ENCODE measurements at places on chromosomes 5 and 9.

- no peak for DNase-seq
Measured at GRCh38 chr5:156595132-156595787, 254.8 kb upstream of the PPP1R2B start.

GRCh38 chr5:150781706-150782614 lies 3.4 kb downstream of the SMIM3 start:
- DNase-seq: peak; percentile 95

GRCh38 chr5:1180841-1181271 lies 20.5 kb upstream of the SLC6A19 start:
- no peak for DNase-seq

DNA sequence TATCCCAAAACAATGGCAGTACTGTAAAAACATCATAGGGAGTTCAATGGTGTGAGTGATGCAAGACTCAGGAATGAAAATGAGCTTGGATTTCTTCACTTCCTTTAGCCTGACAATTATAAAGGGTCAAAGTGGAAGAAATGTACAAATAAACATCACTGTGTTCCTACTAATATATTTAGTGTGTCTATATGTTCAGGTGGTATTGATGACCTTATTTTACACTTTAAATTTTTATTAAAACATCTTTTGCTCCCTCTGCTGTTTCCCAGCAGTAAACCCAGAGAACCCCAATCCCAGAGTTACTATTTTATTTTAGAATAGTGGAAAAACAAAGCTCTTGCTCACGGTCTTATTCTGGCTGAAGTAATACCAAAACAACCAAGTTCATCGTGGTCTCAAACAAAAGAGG lies 2.0 kb downstream of the LOX start:
- peak; percentile 54 for DNase-seq

- DNase-seq: no peak
Measured at GRCh38 chr9:30522486-30522885, 1862.0 kb upstream of the ACO1 start.

GRCh38 chr9:133252301-133253020 lies 22.5 kb downstream of the ABO start:
- no peak for DNase-seq

- no peak for DNase-seq
Measured at GRCh38 chr5:16500024-16500423, 34.4 kb upstream of the ZNF622 start.

DNA sequence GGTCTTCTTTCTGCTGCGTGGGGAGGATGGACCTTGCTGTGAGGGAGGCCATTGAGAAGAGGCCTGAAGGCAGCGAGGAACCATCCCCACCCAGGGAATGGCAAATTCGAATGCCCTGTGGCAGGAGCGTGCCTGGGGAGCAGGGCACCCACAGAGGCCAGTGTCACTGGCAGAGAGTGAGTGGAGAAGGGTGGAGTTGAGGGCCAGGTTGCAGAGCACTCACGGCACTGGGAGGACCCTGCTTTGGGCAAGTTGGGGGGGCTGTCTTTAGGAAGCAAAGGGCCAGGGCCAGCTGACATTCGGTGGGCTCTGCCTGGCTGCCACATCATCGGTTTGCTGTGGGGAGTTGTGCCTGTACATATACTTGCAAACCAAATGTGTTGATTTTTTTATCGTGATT lies 47.2 kb downstream of the SYK start:
- no peak for DNase-seq

DNA sequence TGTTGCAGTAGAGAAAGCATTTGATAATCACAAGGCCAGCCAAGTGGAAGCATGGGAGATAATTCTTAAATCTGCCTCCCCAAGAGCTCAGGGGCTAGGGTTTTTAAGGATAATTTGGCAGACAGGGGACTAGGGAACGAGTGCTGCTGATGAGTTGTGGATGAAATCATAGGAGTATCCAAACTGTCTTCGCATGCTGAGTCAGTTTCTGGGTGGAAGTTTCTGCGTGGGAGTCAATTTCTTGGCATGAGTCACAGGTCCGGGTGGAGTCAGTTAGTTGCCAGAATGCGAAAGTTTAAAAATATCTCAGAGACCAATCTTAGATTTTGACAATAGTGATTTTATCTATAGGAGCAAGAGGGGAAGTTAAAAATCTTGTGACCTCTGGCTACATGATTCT lies 112.6 kb downstream of the TMC1 start:
- DNase-seq: peak; percentile 65

DNA sequence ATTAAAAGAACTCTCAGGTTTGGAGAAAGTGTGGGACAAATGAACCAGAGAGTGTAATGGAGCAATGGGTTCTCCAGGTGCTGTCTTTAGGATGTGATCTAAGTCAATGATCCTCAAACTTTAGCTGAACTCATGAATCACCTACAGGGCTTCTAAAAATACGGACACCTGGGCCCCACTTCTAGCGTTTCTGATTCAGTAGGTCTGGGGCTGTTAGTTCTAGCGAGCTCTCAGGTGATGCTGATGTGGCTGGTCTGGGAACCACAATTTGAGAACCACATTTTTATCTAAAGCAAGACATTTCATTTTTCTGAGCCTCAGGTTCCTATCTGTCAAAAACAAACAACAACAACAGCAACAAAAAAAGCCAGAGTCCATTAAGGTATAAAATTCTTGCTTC lies 35.1 kb upstream of the PCA3 start:
- DNase-seq: no peak

- DNase-seq: peak; percentile 76
Measured at GRCh38 chr9:113650207-113651131, 186.9 kb downstream of the RGS3 start.

GRCh38 chr9:121372239-121373010 lies 2.4 kb upstream of the STOM start:
- no peak for DNase-seq

- DNase-seq: peak; percentile 41
Measured at GRCh38 chr5:94181895-94182294, 436.5 kb downstream of the KIAA0825 start.

DNA sequence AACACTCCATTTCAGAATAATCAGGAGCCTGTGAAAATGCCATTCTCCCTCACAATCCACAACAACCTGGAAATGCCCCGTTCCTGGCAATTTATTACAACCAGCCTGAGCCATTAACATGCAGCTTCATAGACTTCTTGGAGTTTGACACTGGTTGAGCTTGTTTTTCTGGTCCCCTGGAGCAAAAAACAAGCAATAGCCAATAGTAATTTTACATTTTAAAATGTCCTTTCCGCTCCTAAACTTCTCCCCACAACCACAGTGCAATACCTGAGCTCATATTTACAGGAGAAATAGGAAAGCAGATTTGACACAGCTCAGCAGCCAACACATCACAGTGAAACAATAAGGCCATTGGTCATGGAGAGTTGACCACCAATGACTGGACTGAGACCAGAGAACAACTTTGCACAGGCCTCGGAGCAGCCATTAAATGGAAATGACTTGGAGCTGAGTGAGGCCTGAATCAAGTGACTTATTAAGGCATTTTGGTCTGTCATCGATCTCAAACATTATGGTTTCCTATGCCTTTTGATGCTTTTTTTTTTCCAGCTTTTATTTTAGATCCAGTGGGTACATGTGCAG lies 73.0 kb downstream of the ENC1 start:
- no peak for DNase-seq

GRCh38 chr5:150465927-150466326 lies 16.4 kb upstream of the RPS14 start:
- no peak for DNase-seq

DNA sequence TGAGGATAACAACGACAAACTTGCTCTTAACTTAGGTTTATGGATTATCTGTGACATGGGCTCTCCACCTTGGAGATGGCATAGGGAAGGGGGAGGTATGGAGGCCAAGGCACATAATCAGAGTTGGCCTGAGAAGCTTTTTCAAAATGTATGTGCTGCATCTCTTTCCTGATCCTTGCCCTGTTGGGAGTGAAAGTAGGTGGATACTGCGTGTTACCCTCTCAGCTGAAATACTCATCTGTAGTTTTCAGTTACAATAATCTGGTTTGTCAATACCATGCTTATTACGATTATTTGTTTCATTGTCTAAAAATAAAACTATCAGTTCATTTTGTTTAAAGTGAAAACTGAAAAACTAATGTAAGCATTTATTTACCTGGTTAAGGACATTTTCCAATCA lies 86.7 kb downstream of the SLC44A1 start:
- no peak for DNase-seq

- no peak for DNase-seq
Measured at GRCh38 chr9:138074516-138074915, 196.9 kb downstream of the CACNA1B start.

DNA sequence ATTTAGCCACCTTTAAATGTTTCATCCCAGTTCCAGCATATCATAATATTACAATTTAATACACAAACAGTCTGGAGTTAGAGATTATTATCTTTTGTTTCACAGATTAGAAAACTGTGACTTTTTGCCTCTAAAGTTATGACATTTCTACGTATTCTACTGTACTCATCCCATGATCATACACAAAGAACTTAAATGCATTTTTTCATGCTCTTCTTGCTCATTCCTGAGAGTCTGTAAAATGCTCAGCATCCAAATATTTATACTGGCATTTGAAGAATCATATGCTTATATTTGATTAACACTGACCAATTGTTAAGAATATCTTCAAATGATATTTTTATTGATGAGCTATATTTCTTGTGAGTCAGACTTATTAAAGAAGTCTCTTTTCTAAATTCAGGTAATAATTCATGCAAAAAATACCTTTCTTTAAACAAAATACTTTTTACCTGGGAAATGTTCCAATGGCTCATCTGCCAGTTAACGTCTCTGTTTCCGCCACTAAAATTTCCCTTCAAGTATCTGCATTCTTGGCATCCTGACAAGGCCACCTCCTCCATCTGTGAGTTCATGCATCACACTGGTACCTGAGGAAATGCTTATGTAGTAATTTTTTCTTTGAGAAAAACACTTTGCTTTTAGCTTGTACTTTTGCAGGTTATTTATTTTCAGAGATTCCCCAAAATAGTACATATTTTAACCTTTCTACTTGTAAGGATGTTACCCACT lies 139.6 kb upstream of the RASA1 start:
- DNase-seq: peak; percentile 47

- DNase-seq: no peak
Measured at GRCh38 chr5:81761270-81761669, 10.4 kb upstream of the SSBP2 start.

- DNase-seq: no peak
Measured at GRCh38 chr9:129939431-129939830, 103.6 kb downstream of the FNBP1 start.

DNA sequence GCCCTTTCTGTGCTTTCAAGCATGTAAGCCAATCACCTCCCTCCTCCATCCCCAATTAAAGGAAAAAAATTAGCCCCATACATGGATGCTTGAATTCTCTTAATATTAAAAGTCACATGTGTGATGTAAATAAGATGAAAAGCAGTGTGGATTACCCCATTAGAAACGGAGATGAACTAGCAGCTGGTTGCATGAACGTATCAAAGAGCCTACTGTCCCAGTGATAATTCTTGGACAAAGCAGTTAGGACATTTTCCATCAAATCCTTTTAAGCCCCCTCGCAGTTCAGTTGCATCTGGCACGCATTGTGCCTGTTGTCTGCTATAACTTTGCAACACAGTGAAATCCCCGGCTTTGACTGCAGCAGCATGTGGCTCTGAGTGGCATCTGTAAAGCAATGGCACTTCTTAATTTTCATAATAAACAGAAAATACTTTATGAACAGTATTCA lies 285.6 kb downstream of the FBXL7 start:
- DNase-seq: no peak

- DNase-seq: no peak
Measured at GRCh38 chr9:95463148-95464060, 53.4 kb downstream of the PTCH1 start.

GRCh38 chr9:100884518-100884917 lies 144.0 kb upstream of the PLPPR1 start:
- no peak for DNase-seq

DNA sequence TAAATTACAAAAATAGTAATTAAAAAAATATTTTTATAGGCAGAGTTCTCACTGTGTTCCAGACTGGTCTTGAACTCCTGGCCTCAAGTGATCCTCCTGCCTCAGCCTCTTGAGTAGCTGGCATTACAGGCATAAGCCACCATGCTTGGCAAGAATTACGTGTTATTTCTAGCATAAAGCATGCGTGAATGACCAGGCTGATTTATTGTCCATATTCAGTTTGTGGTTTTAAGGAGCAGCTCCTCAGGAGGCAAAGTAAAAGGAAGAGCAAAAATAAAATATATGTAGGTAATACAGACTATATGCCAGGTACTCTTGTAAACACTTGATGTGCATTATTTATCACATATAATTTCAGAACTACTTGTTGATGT lies 7.1 kb upstream of the CD180 start:
- no peak for DNase-seq

DNA sequence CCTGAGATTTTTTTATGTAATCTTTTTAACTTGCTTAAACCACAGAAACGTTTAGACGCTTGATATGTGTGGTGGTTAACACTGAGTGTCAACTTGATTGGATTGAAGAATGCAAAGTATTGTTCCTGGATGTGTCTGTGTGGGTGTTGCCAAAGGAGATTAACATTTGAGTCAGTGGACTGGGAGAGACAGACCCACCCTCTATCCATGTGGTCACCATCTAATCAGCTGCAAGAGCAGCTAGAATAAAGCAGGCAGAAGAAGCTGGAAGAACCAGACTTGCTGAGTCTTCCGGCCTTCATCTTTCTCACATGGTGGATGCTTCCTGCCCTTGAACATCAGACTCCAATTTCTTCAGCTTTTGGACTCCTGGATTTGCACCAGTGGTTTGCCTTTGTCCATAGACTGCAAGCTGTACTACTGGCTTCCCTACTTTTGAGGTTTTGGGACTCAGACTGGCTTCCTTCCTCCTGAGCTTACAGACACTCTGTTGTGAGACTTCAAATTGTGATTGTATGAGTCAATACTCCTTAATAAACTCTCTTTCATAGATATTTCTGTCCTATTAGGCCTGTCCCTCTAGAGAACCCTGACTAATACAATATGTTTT lies 816.0 kb upstream of the CDH9 start:
- no peak for DNase-seq

GRCh38 chr5:124022966-124023365 lies 511.0 kb downstream of the CSNK1G3 start:
- DNase-seq: no peak

GRCh38 chr9:18857769-18858168 lies 175.2 kb downstream of the SAXO1 start:
- DNase-seq: peak; percentile 56

- DNase-seq: no peak
Measured at GRCh38 chr9:128411364-128412119, 9.1 kb upstream of the CERCAM start.

DNA sequence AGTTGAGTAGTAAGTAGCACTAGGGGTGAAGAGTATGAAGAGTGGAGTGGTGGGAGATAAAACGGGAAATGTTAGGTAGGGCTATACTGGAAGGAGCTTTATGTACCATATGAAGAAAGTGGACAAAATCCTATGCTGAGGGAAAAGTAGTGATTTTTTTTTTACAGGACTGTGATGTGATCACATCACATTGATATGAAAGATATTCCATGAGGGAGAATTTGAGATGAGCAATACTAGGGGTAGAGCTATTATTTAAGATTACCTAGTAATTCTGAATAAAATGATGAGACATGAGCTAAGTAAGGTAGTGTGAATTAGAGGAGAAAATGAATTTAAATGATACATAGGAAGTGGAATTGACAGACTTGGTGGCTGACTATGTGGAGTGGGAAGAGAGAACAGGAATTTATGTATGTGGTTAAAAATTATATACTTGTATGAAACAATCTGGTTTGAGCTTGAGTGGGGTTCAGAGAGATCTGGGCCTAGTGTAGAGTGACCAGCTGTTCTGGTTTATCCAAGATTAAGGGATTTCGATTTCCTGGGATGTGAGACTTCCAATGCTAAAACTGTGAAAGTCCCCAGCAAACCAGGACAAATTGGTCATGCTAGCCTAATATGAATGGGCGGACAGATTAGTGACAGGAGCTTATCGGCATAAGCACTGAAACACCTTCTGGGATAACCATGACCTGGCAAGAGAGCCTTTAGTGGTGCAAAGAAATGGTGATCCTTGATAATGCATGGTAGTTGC lies 29.3 kb upstream of the STOM start:
- peak; percentile 52 for DNase-seq
